Metanephros (tissue), 2 donors: ENCODE measurements at places on chromosomes 7 and 10. TPM values are rescaled to one million over a fixed set of nuclear protein-coding genes. Genes with fewer than 3 reads are reported as not detected.

Gene FXYD4
- 1.6 TPM for total RNA-seq

Gene CHRM2
- 4.8 TPM for total RNA-seq

Gene SLC26A3
- not detected for total RNA-seq

Gene LRRC17
- 41.7 TPM for total RNA-seq

Gene RAPGEF5
- total RNA-seq = 138 TPM

Gene ADRB1
- 0.53 TPM for total RNA-seq

Gene CREB3L2
- total RNA-seq = 76.7 TPM
